H9 (cell line): ENCODE measurements at places on chromosomes 12 and 14. TPM values are rescaled to one million over a fixed set of nuclear protein-coding genes. Genes with fewer than 3 reads are reported as not detected.
A peak's percentile ranks its signal among the peaks of the same experiment; 100 is the strongest.

CACNA2D4 gene
- 0.61 and 0.79 TPM in 2 replicates for total RNA-seq

KLHDC1 gene
- not detected in 2 replicates for total RNA-seq

PPP1R36 gene
- total RNA-seq, result 0.50 and 0.66 TPM in 2 replicates

KCNMB4 gene
- total RNA-seq, result 16.1 and 16.2 TPM in 2 replicates

AKAP3 gene
- total RNA-seq, result 1.3 TPM in 2 replicates

ERGIC2 gene
- total RNA-seq, result 64.8 and 69.8 TPM in 2 replicates

CISTR gene
- total RNA-seq, result not detected in 2 replicates

ABCC9 gene
- not detected in 2 replicates for total RNA-seq

GDF11 gene
- 31.2 and 31.8 TPM in 2 replicates for total RNA-seq

PTGDR gene
- total RNA-seq, result not detected in 2 replicates

GRCh38 chr12:20440408-20440807 is 72.1 kb downstream of the PDE3A start:
- H3K27ac ChIP-seq, result no peak overlapping the region
- H3K4me1 ChIP-seq, result peaks cover 8% of the 10 kb centered on the region
- DNase-seq, result no peak
- no peak overlapping the region for H3K4me3 ChIP-seq
- no peaks in the 10 kb centered on the region for H3K27me3 ChIP-seq
- H3K36me3 ChIP-seq, result no peaks in the 10 kb centered on the region

- no peak overlapping the region for H3K4me3 ChIP-seq
- H3K27me3 ChIP-seq, result no peaks in the 10 kb centered on the region
- H3K36me3 ChIP-seq, result no peaks in the 10 kb centered on the region
- no peak for DNase-seq
Measured at GRCh38 chr14:100778526-100778882, 47.4 kb upstream of the MEG3 start.

DNA sequence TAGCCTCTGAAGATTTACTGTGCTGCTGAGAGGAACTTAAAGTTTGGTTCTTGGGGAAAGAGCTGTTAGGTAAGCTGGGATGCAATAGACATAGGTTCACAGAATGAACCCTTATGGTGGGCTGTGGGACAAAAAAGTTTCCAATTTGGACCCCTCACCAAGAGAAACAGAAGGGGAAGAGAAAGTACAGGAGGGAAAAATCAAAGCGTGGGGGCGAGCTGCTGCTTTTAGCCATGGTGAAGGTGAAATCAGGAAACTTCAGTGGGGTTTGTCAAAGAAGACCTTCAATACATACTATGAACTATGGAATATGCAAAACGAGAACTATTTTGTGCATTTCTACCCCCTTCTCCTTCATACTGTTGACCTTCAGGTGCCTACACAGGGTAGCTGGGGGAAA is 10.6 kb upstream of the NINJ2 start:
- H3K36me3 ChIP-seq, result no peaks in the 10 kb centered on the region
- no peaks in the 10 kb centered on the region for H3K27me3 ChIP-seq
- H3K27ac ChIP-seq, result no peak overlapping the region
- H3K4me1 ChIP-seq, result no peaks in the 10 kb centered on the region

DNA sequence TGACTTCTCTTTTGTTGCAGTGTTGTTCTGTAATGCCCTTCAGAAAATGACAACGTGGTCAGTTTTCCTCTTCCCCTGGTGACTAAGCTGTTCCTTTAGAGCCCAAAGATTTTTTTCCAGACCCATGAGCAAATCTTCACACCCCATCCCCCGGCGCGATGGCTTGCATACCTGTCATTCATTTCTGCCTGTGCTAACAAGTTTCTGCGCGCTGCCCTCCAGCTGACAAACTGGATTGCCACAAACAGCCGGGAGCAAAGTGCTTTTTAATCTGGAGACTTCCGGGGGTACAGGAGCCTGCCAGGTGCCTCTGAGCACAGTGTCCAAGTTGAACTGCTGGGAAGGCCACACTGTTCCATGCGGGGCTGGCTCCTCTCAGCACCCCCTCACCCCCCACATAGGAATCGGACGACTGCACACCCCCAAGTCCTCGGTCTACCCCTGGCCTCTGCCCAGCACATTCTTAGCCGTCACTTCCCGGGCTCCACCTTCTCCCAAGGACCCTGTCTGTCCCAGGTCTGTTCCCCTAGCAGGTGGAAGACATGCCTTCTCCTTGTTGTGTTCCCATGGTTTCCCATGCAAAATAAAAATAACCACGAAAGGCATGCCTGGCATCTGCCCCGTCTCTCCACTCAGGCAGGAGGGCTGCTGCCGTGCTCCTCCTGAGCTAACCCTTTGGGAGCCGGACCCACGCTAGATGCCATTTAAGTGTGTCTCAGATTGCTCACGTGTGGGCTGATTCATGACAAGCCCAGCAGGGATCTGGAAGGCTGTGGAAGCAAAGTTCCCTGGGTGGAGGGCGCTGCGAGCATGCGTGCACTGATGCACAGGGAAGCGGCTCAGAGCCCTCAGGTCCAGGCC is 14.1 kb downstream of the RILPL1 start:
- no peak overlapping the region for H3K27ac ChIP-seq
- no peaks in the 10 kb centered on the region for H3K4me1 ChIP-seq
- no peak overlapping the region for H3K4me3 ChIP-seq
- H3K27me3 ChIP-seq, result no peaks in the 10 kb centered on the region
- peak; percentile 56 for DNase-seq

DNA sequence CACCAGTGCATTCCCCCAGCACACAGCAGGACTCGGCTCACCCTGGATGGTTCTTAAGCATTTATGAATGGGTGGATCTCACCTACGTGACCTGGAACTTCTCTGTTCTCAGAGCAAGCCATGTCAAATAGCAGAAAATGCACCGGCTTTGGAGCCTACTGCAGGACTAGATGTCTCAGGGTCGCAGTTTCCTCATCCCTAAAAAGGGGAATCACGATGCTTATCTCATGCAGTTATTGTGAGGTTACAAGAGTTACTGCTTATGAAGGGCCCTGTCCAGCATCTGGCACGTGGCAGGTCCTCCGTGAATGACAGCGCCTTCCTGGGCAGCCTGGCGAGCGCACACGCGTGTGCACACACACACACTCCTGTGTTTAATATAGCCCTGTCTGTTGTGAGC is 128.5 kb downstream of the ETV6 start:
- H3K4me1 ChIP-seq, result peaks cover 2% of the 10 kb centered on the region
- no peaks in the 10 kb centered on the region for H3K27me3 ChIP-seq
- no peaks in the 10 kb centered on the region for H3K36me3 ChIP-seq
- DNase-seq, result no peak
- no peak overlapping the region for H3K27ac ChIP-seq

GRCh38 chr14:81384900-81385299 is 15.2 kb downstream of the STON2 start:
- H3K36me3 ChIP-seq, result peaks cover 25% of the 10 kb centered on the region
- DNase-seq, result no peak
- no peak overlapping the region for H3K27ac ChIP-seq
- peaks cover 7% of the 10 kb centered on the region; the same call in 1 of the 2 replicates for H3K4me1 ChIP-seq
- no peak overlapping the region for H3K4me3 ChIP-seq
- no peaks in the 10 kb centered on the region for H3K27me3 ChIP-seq

DNA sequence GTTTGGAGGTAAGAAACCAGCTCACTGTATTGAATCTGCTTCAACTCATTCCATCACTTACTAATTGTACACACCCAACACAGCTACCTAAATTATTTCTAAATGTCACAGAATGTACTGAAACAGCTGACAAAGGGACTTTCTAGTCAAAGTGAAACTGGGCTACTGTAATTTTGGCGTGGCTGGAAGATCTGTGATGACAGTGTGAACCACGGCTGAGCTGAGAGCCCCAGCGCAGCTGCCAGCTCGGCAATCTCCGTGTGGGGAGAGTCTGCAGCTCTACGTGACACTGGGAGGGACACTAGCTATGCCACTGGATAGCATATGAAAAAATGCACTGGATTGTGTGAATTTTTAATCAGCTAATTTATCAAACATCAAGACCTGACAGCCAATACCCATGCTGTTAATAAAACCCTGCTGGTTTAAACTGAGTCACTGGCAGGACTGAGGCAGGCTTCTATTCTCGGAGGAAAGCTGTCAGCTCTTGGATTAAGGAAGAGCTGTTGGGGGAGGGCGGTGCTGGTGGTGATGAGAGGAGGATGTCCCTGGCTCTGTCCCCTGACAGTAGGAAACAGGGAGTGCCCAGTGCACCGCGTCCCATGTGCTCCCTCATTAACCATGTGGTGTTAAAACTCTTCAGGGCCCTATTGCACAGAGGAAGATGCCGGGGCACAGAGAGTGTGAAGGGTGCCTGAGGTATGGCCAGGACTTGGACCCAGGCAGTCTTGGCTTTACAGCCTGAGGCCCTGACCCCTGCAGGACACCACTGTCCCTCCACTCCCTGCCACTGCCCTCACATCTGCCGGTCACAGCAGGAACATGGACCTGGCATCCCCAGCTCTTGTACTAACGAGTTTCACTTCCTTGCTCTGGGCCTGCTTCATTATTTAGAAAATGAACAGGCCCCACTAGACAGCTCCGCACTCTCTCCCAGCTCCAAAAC is 13.3 kb downstream of the SLC15A4 start:
- no peaks in the 10 kb centered on the region for H3K27me3 ChIP-seq
- H3K4me1 ChIP-seq, result no peaks in the 10 kb centered on the region
- DNase-seq, result no peak
- H3K4me3 ChIP-seq, result no peak overlapping the region

- H3K27ac ChIP-seq, result no peak overlapping the region
- no peaks in the 10 kb centered on the region; the same call in 1 of the 2 replicates for H3K4me1 ChIP-seq
- H3K4me3 ChIP-seq, result no peak overlapping the region
- peak; percentile 45 for DNase-seq
Measured at GRCh38 chr12:110165540-110166159, 41.5 kb downstream of the IFT81 start.

DNA sequence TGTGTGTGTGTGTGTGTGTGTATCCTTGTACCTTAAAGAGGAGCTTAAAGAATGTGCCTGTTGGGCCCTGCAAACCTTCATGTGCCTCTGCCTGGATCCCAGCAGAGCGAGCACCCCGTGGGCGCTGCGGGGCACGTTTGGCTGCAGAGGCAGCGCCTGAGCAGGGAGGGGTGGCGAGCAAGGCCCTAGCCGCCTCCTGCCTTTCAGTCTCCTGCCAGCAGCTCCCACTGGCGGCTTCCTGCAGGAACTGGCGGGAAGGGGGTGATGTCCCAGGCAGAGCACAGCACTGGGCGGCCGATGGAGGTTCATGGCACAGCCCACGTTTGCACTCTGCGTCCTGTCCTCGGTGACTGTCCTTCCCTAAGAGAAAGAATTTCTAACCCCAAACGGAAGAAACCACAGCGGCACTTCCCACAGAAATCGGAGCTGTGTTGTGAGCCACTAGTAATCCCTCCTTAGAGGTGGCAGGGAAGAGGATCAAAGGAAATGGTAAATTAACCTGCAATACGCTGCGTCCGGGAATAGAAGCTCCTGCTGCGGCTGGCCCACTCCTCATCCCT is 19.8 kb downstream of the ZBTB42 start:
- peaks cover 16% of the 10 kb centered on the region for H3K36me3 ChIP-seq
- H3K27me3 ChIP-seq, result peaks cover 5% of the 10 kb centered on the region; the same call in 1 of the 2 replicates
- H3K4me1 ChIP-seq, result no peaks in the 10 kb centered on the region

- H3K36me3 ChIP-seq, result no peaks in the 10 kb centered on the region
- no peak overlapping the region for H3K27ac ChIP-seq
- peaks cover 6% of the 10 kb centered on the region; the same call in 1 of the 2 replicates for H3K4me1 ChIP-seq
- H3K27me3 ChIP-seq, result peaks cover 92% of the 10 kb centered on the region
- peak; percentile 54 for DNase-seq
Measured at GRCh38 chr12:114447274-114447716, 41.4 kb upstream of the TBX5 start.

GRCh38 chr14:94992046-94992445 is 165.3 kb downstream of the DICER1 start:
- H3K4me3 ChIP-seq, result no peak overlapping the region
- no peaks in the 10 kb centered on the region for H3K36me3 ChIP-seq
- H3K4me1 ChIP-seq, result no peaks in the 10 kb centered on the region
- no peak for DNase-seq

DNA sequence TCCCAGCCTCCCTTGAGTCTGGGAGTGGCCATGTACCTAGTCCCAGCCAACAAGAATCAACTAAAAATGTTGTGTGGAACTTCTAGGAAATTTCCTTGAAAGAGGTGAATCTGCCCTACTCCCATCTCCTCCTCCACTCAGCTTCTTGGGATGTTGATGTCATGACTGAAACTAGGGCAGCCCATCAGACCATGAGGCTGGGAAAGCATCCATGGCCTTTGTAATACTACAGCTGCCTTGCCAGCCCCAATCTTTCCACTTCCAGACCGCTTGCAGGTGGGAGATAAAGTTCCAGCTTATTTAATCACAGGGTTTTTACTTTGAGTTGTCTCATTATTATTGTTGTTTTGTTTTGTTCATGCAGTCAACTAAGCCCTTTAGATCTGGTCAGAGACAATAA is 170.3 kb upstream of the LMNTD1 start:
- no peaks in the 10 kb centered on the region for H3K36me3 ChIP-seq
- no peak for DNase-seq
- no peak overlapping the region for H3K4me3 ChIP-seq
- no peaks in the 10 kb centered on the region for H3K4me1 ChIP-seq

GRCh38 chr14:52473557-52473956 is 78.7 kb downstream of the TXNDC16 start:
- H3K27ac ChIP-seq, result no peak overlapping the region
- no peaks in the 10 kb centered on the region for H3K4me1 ChIP-seq
- no peak for DNase-seq
- no peaks in the 10 kb centered on the region for H3K27me3 ChIP-seq

GRCh38 chr12:56267443-56268071 is 815 bp downstream of the COQ10A start:
- DNase-seq, result peak; percentile 58
- no peaks in the 10 kb centered on the region for H3K4me1 ChIP-seq
- peaks cover 19% of the 10 kb centered on the region; the same call in 2 of the 3 replicates for H3K36me3 ChIP-seq

- no peak overlapping the region for H3K27ac ChIP-seq
- H3K4me3 ChIP-seq, result no peak overlapping the region
- no peaks in the 10 kb centered on the region for H3K36me3 ChIP-seq
- DNase-seq, result no peak
- no peaks in the 10 kb centered on the region for H3K27me3 ChIP-seq
Measured at GRCh38 chr14:42001431-42001830, 394.8 kb downstream of the LRFN5 start.

DNA sequence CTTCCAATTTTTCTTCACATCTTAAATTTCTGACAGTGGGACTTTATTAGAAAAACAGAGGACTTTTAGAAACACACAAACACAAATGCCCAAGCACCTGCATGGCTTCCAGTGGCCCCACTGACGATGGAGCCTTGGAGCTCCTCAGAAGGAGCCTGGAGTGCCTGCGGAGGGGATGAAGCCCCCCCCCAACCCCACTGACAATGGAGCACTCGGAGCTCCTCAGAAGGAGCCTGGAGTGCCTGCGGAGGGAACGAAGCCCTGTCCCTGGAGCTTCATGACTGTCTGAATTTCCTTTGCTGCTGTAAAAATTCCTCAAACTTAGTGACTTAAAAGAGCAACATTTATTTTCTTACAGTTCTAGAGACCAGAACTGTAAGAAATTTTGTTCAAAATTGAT is 80.1 kb upstream of the VRK1 start:
- H3K27ac ChIP-seq, result no peak overlapping the region
- H3K4me3 ChIP-seq, result no peak overlapping the region
- H3K36me3 ChIP-seq, result no peaks in the 10 kb centered on the region
- no peaks in the 10 kb centered on the region; the same call in 1 of the 2 replicates for H3K4me1 ChIP-seq
- H3K27me3 ChIP-seq, result no peaks in the 10 kb centered on the region
- DNase-seq, result no peak
